H4 (cell line): ENCODE measurements at places on chromosomes 2 and 18. TPM values are rescaled to one million over a fixed set of nuclear protein-coding genes. Genes with fewer than 3 reads are reported as not detected.

DNA sequence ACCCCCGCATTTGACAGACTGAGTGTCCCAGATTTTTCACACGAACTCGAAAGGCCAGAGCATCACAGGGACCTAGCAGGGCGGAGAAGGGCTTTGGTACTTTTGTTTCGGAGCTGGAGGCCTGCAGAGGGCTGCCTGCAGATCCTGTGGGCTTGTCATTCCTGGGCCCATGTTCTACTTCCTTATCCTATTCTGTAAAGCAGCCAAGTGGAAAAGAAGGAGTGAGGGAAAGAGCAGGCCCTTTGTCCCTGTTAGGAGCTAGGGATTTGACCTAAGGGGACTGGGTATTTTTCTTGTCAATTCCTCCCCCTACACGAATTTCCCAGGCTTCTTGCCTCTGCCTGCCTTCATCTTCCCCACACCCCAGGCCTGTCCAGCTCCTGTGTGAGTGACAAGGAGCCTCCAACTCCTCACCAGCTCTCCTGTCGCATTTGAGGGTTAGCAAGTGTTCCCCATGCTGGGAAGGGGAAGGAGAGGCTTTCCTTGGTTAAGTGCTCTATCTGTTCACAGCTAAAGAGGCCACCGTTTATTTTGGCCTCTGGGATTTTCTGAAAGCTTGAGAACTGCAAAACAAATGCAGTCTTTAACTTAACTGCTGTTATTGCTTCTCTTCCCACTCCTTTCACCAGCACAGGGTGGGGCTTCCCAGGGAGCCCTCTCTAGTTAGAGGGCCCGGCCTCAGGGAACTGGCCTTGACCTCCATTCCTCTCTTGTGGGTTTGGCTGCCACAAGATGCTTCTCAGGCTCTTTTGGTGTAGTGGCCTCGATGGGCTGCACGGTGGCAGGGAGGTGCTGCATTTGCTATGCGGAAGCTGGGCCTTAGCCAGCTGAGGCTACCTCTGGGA is 61.2 kb downstream of the SGPP2 start:
- DNase-seq, result no peak

Gene LIMS3
- not detected in 2 replicates for total RNA-seq

GRCh38 chr2:238231809-238232208 is 8.0 kb downstream of the HES6 start:
- DNase-seq, result no peak

DNA sequence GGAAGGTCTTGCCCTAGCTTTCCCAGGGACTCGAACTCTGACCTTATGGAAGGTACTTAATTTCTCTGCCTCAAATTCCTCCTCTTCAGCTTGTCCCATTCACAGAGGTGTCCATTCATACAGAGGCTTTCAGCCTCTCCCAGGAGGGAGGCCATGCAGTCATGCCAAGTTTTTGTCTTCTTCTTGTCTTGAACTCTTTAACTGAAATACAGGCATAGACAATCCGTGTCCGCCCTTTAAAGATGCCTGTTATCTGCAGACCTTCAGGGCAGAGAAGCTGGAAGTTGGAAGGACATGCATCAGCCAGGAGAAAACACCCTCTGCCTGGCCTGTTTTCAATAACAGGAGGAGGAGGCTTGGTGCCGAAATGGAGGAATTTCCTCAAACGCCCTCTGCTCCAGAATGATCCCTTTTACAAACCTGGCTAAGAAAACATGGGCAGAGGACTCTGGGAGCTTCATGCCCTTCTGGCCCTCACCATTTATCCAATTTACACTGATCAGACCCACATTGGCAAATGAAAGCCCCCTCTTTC is 308.3 kb downstream of the MYCN start:
- DNase-seq, result no peak

DNA sequence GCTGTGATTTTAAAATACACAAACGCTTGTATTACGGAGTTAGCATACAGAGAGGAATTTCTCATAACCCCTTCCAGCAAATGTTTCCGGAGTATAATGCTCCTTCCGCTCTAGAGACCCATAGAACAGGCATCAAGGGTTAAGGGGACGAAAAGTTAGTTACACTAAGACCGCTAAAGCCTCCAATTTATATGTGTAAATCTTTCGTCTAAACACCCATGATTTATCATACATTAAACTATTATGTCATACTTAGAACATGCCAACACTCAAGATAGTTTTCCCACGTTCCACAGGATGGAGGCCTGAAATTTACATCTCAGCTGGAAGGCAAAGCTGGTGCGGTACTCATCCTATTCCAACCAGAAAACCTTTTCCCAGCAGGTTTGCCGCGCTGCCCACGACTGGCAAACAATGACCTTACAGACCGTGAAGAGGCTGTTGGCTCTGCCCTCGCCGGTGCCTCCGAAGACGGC is 650 bp downstream of the ORMDL1 start:
- DNase-seq, result no peak

- no peak for DNase-seq
Measured at GRCh38 chr18:74399091-74399887, 57.8 kb downstream of the DIPK1C start.

- DNase-seq, result no peak
Measured at GRCh38 chr2:234399451-234400246, 97.2 kb downstream of the ARL4C start.

GRCh38 chr2:134327367-134327766 is 73.5 kb downstream of the MGAT5 start:
- no peak for DNase-seq

DNA sequence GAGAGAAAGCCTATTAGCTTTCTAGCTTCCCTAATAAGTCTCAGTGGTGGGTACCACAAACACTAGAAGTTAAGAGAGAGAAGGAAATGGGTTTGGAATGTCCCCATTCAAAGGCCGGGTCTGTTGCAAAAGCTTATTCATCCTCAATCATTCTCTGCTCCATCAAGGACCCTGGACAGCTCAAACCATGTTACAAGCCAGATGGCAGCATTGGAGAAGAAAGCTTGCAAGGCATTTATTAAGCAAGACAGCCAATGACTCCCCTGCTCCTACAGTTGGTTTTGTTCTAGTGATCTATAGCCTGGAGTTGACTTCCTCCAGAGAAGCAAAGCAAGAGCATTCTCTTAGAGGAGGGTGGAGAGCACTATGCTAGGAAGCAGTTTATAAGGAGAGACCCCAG is 86.9 kb upstream of the LMAN1 start:
- DNase-seq, result no peak

DNA sequence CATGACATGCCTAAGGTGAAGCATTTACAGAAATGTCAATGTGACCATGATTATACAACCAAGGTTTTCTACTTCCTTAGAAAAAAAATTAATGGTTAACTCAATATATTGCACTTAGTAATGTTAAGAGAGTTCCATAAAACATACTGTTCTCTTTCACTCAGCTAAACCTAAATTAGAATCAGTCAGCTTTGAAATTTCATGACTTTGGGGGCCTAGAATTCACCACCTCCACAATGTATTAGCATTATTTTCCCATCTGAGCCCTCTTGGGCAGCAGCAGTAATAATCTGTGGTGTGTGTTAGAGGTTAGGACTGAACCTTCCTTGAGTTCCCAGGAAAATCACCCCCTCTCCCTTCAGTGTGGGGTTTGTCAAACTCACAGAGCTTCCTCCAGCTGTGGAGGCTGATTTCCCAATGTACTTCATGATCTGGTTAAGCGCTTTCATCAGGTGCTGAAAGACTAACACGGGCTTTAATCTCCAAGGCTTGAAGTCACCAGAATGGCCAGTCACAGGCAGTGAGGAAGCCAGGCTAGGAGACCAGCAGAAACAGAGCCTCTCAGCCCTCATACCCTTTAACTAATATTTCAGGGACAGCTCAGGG is 7.1 kb upstream of the UPP2 start:
- no peak for DNase-seq

DNA sequence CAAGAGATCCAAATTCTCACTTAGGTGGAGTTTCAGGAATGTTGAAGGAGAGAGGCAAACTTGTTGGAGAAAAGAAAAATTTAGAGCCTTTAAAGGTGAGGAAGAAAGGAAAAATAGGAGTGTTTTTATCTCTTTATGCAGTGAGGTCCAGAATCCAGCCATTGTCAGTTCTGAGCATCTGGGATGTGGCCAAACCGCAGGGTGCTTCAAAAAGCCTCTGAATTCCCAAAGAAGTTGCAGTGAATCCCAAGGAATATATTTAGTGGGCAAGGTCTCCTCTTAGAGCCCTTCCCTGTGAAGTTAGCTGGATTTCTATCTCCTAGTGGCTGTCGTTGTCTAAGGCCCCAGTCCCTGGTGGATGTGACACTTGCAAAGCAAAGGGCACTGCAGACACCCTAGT is 51.2 kb downstream of the MTCL1 start:
- DNase-seq, result no peak

GRCh38 chr2:10185046-10185445 is 62.5 kb downstream of the RRM2 start:
- DNase-seq, result no peak

Gene RGPD3
- total RNA-seq, result not detected in 2 replicates

Gene EPHA4
- 103 and 110 TPM in 2 replicates for total RNA-seq

GRCh38 chr2:239145106-239145505 is 255.7 kb downstream of the HDAC4 start:
- no peak for DNase-seq

GRCh38 chr2:1010415-1010930 is 59.8 kb downstream of the SNTG2 start:
- no peak for DNase-seq

Gene L3MBTL4
- 2.2 and 2.4 TPM in 2 replicates for total RNA-seq

GRCh38 chr2:114034742-114035141 is 144.9 kb downstream of the ACTR3 start:
- no peak for DNase-seq

- peak; percentile 73 for DNase-seq
Measured at GRCh38 chr2:188512456-188512855, 220.8 kb downstream of the GULP1 start.

Gene CRYGB
- total RNA-seq, result not detected in 2 replicates

DNA sequence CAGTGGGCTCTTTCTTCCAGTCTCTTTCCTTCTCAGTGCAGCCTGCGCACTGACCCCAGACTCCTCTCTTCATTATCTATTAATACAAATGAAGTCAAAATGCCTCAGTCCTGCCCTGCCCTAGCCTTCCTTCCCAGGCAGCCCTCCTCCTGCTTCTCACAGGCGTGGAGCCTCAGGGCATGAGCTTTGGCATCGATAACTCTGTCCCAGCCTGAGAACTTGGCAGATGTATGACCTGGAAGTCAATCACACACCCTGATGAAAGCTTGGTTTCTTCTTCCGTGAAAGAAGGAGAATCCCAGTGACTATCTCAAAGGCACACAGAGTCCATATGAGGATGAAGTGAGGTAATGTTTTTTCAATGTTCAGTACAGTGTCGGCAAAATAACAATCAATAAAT is 600.7 kb upstream of the ID2 start:
- DNase-seq, result no peak
